ENCODE measurements at places on chromosomes 5 and 9. TPM values are rescaled to one million over a fixed set of nuclear protein-coding genes. Genes with fewer than 3 reads are reported as not detected.

The ARSI gene
- not detected for total RNA-seq

The GPR21 gene
- not detected for total RNA-seq

The C5orf52 gene
- total RNA-seq: not detected

The SPINK4 gene
- not detected for total RNA-seq

The CD14 gene
- total RNA-seq: 0.70 TPM

The RBM18 gene
- total RNA-seq: 35.4 TPM

The NTNG2 gene
- total RNA-seq: 1.2 TPM

The RNF145 gene
- 91.4 TPM for total RNA-seq

The GFRA3 gene
- 0.10 TPM for total RNA-seq

The CDX1 gene
- total RNA-seq: not detected

The SPINK7 gene
- not detected for total RNA-seq

The RFX3 gene
- total RNA-seq: 12.4 TPM

The GALNT12 gene
- 6.9 TPM for total RNA-seq

The LRRC19 gene
- total RNA-seq: not detected

The MEIKIN gene
- not detected for total RNA-seq

The ANKRD18A gene
- 3.2 TPM for total RNA-seq

The GABBR2 gene
- total RNA-seq: not detected

The OR2Y1 gene
- not detected for total RNA-seq

Data from activated CD8-positive, alpha-beta memory T cell treated with anti-CD3 and anti-CD28 coated beads for 36 hours (primary cell).